ENCODE measurements at places on chromosomes 12 and 14. TPM values are rescaled to one million over a fixed set of nuclear protein-coding genes. Genes with fewer than 3 reads are reported as not detected.

FOXA1 gene
- total RNA-seq: not detected

KLRC1 gene
- not detected for total RNA-seq

PLXNC1 gene
- total RNA-seq: 74.3 TPM

MYF5 gene
- not detected for total RNA-seq

POTEG gene
- total RNA-seq: not detected

KRT7 gene
- total RNA-seq: not detected

TMEM52B gene
- 0.25 TPM for total RNA-seq

WBP11 gene
- 17.0 TPM for total RNA-seq

KRT72 gene
- total RNA-seq: not detected

NKX2-1 gene
- 0.49 TPM for total RNA-seq

P2RX2 gene
- not detected for total RNA-seq

RIPK3 gene
- total RNA-seq: 0.25 TPM

RTL1 gene
- not detected for total RNA-seq

ARHGEF25 gene
- total RNA-seq: 23.1 TPM

ALDH1L2 gene
- total RNA-seq: 6.4 TPM

ESRRB gene
- not detected for total RNA-seq

CCDC177 gene
- total RNA-seq: 4.2 TPM

SERPINA12 gene
- total RNA-seq: not detected

KCNH3 gene
- total RNA-seq: 3.2 TPM

BDKRB2 gene
- 0.25 TPM for total RNA-seq
